ENCODE measurements at places on chromosomes 16 and 17.
A peak's percentile ranks its signal among the peaks of the same experiment; 100 is the strongest.

DNA sequence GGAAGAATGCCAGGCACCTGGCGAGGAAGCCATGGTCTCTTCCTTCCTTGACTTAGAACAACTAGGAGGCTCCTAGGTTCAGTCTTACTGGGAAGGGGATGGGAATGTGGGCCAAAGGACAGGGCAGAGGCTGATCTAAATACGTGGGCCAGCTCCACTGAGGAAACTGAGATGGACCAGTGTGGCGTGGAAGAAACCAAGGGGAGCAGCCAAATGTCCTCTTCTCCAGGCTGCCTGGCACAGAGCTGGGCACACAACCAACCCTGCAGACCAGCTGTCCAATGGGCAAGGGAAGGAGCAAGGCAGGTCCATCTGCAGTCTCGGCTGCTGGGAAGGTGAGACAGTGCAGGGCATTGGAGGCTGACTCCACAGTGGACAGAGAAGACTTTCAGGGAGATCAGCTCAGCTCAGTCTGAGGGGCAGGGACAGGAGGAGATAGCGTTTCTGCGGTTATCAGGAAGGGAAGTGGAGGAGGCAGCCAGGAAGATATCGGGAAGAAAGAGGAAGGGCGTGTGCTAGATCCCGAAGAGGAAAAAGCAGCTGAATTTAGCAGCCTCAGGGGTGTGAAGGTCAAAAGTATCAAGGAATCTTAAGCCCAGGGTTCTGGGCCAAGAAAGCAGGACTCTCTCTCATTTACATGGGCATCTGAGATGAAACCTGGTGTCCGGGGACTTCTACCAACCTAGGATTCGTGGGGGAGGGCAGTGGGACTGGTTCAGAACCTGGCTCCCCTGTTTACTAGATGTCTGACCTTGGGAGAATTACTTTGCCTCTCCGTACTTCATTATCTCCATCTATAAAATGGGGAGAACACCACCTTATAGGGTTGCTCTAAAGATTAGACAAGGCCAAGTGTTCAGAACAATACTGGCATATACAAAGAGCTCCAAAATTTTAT is 1.8 kb downstream of the KIFC3 start:
- peak; percentile 32 for DNase-seq

- DNase-seq = peak; percentile 41
Measured at GRCh38 chr17:76816590-76817135, 51.5 kb upstream of the MGAT5B start.

GRCh38 chr17:61494325-61495160 is 42.3 kb downstream of the TBX4 start:
- DNase-seq = no peak

- no peak for DNase-seq
Measured at GRCh38 chr16:72939247-72939646, 108.7 kb downstream of the ZFHX3 start.

GRCh38 chr16:67441271-67441753 is 10.4 kb downstream of the HSD11B2 start:
- no peak for DNase-seq

DNA sequence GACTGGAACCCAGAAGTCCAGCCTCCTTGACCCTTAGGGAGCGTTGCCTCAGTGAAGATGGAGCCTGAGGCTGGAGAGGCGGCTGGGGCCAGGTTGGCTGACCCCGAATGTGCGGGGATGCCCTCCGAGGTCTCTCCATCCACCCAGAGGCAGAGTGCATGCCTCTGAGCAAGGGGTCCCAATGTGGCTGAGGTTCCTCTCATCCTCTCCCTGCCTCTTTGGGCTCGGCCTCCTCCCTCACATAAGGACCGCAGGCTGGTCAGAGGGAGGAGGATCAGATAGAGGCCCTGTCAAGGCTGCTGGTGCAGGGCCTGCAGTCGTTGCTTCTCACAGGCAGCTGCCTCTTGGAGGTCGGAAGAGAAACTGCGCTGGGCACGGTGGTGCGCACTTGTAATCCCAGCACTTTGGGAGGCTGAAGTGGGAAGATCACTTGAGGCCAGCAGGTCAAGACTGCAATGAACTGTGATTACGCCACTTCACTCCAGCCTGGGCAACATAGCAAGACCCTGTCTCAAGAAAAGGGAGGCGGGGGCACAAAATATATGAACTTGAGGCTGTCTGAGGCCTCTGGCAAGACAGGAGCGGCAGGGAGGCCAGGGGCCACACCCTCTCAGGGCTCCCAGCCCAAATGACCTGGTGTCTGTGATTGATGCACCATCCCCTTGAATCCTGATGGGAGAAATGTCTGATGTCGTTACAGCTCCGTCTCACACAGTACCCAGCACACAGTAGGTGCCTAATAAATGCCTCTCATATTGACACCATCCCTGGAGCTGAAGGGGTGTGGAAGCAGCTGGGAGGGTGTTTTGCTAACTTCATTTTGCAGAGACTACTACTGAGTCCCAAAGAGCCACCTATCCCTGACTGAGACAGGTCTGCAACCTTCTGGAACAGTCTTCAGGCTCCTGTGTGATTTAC is 220.1 kb upstream of the GSE1 start:
- DNase-seq = no peak

GRCh38 chr17:67377488-67378453 is 690 bp downstream of the PITPNC1 start:
- peak; percentile 49 for DNase-seq

All from suppressor macrophage (primary cell).